ENCODE measurements at places on chromosomes 4 and X. TPM values are rescaled to one million over a fixed set of nuclear protein-coding genes. Genes with fewer than 3 reads are reported as not detected.

Gene PNMA3
- 0.80 TPM for total RNA-seq

Gene ZNF732
- not detected for total RNA-seq

Gene CAPN6
- not detected for total RNA-seq

Gene MSMO1
- 40.7 TPM for total RNA-seq

Gene SPARCL1
- not detected for total RNA-seq

Gene AKAP17A
- total RNA-seq: 66.8 TPM

Gene DMP1
- not detected for total RNA-seq

Gene DDIT4L
- not detected for total RNA-seq

Gene PLK4
- total RNA-seq: 40.5 TPM

Gene USP46
- 13.3 TPM for total RNA-seq

Gene SASH3
- total RNA-seq: 129 TPM

Gene MMRN1
- not detected for total RNA-seq

Gene FDCSP
- total RNA-seq: not detected

Gene HOPX
- 146 TPM for total RNA-seq

Gene UTP14A
- 62.8 TPM for total RNA-seq

Gene NHS
- 13.6 TPM for total RNA-seq

Gene ASB5
- total RNA-seq: not detected

Gene SH2D1A
- total RNA-seq: 76.1 TPM

Gene PCSK1N
- 3.0 TPM for total RNA-seq

Gene F11
- total RNA-seq: not detected

Gene NR0B1
- total RNA-seq: not detected

Gene PSAPL1
- not detected for total RNA-seq

Gene ARSH
- not detected for total RNA-seq

Gene SSX2
- not detected for total RNA-seq

Gene TMEM47
- total RNA-seq: not detected

Gene SPANXD
- total RNA-seq: not detected

Gene ATXN3L
- not detected for total RNA-seq

Gene CNKSR2
- total RNA-seq: 5.0 TPM
